ENCODE measurements at places on chromosomes 16 and 17.
A peak's percentile ranks its signal among the peaks of the same experiment; 100 is the strongest.

DNA sequence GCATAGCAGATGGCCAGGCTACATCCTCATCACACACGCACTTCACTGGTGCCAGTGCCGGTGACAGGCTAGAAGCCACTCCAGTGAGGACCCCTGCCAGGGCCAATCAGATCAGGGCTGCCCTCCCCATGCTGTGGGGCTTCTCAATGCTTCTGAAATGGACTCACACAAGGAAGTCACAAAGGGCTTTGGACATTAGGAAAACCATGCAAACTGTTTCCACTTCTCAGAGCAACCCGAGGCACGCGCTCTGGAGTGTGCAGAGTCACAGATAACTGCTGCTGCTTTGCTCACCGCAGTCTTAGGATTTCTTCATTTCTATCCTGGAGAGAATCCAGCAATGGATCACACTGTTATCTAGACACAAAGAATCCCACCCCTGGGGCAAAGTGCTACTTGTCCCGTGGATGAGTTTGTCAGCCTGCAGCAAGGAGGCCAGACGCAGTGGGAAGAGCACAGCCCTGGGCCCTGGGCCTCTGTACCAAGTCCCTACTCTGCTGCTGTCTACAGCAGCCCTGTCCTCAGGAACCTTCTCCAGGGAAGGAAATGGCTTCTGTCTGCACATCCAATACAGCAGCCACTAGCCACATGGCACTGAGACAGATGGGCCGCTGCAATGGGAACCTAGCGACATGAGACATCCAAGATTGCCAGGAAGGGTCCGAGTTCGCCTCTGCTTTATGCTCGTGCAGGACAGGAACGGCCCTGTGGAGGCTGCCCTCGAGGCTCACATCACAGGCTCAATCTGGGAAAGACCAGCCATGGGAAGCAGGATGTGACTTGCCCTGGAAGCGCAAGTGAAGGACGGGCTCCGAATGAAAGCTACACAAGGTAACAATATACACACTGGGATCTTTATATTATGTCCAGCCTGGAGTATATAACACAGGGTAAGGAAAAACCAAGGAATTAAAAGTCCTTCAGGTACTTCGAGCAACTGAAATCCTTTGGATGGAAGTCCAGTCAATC is 169.3 kb downstream of the ZFHX3 start:
- no peak for DNase-seq

DNA sequence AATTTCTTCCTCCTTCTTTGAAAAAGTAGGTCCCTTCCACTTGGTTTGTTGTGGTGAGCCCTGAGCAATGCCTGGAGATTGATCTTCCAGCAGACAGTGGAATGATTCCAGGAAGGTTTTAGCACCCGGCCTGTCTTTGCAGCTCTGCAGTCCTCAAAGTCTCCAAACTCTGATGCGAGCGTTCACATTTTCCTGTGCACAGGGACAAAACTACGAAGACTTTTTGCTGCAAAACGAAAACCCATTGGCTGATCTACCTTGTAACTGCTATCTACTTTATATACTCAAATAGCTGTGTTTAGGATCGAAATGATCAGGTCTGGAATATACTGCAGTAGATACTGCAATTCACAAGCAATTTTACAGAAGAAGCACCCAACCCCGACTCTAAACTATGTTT is 21.7 kb downstream of the G6PC1 start:
- no peak for DNase-seq

- DNase-seq, result peak; percentile 39
Observed at GRCh38 chr17:75720656-75721462, at the start of gene ITGB4. Gene ITGB4, plus strand, starts transcription at chr17:75721459. Its CDS starts 3,245 bp downstream, at chr17:75724704.

GRCh38 chr17:4789701-4789950 is 862 bp downstream of the GLTPD2 start:
- no peak for DNase-seq

GRCh38 chr16:25143928-25144327 is 32.4 kb downstream of the LCMT1 start:
- DNase-seq, result no peak

- DNase-seq, result no peak
Observed at GRCh38 chr17:199806-200545, 18.5 kb upstream of the DOC2B start.

DNA sequence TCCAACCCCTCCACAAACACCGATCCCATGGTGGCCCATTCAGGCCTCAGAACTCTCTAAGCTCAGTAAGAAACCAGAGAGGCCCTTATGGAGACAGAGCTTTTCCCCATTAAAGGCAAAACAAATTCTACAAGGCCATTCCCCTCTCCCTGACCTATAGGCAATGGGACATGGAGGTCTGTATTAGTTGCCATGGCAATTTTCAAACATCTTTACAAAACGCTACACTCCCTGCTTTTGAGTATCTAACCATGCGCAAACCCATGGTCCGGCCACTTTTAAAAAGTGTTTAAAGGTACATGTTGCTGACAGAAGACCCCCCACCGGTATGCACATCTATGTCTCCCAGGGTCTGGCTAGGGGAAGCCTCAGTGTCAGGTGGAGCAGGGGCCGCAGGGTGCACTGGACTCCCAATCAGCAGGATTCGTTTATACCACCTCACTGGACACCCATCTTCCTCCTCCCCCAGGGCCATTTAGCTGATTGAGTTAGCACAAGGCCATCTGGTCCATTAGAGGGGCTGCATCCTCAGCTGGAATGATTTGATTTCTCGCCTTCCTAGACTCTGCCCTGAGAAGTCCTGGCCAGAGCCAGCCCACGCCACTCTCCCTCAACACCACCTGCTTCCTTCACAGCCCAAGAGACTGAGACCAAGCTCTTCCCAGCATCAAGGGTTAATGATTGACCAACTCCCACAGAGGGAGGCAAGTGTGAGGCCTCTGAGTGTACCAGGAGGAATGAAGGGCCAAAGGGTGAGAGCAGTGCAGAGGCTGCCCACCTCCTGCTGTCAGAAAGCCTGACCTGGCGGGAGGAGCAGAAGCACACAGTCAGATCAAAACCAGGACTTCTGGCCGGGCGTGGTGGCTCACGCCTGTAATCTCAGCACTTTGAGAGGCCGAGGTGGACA is 10.9 kb downstream of the ACLY start:
- DNase-seq, result no peak

DNA sequence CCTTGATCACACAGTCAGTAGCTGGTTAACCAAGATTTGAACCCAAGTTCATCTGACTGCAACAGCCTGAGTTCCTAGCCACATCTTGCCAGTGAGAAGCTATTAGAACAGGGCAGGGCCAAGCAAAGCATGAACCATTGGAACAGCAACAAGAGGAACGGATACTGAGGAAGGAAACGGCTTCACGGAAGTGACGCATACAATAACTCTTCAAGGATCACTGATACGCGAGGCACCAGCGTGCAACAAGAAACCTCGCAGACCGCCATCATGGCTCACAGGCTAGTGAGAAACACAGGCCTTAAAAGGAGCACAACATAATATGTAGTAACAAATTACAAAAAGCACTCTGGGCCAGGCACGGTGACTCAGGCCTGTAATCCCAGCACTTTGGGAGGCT is 114.9 kb downstream of the CDYL2 start:
- no peak for DNase-seq

- no peak for DNase-seq
Observed at GRCh38 chr17:78891406-78892061, 11.5 kb downstream of the CEP295NL start.

DNA sequence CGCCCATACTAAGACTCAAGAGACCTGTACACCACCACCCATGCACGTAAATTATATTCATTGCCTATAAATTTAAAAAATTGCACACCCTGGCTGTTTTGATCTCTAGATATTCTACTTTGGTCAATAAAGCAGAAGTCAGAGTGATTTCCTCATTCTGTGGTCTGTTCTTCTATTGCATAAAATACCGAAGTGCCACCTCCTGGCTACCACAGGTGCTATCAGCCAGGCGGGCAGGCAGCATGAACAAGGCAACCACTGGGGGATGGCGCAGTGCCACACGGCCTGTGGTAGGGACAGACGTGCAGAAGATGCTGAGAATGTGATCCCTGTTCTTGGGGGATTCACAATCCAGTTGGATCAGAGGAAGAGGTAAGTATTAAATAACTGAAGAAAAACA is 122.3 kb downstream of the CDK5R1 start:
- DNase-seq, result peak; percentile 32
